Activated CD4-positive, alpha-beta T cell treated with anti-CD3 and anti-CD28 coated beads, Interleukin-2, Interleukin-6, amounts not matched to agents 100 ng/mL and 50 ng/mL, durations not matched to agents 16 hours and 8 hours (primary cell): ENCODE measurements at places on chromosomes 16 and 17.

DNA sequence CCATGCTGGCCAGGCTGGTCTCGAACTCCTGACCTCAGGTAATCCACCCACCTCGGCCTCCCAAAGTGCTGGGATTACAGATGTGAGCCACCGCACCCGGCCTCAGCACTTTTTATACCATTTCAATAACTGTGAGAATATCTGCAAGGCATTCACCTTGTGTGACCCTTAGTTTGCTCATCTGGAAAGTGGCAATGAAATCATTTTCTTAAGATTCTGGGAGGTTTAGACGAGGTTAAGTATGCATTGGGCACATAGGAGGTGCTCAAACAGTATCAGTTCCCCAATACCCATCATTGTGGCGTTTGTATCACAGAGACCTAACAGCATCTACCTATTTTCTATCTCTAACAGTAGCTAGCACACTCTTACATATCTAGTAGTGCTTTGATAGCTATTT lies 481.9 kb upstream of the ERCC4 start:
- no peak for DNase-seq

GRCh38 chr17:53191878-53192277 lies 630.8 kb upstream of the KIF2B start:
- no peak for DNase-seq

GRCh38 chr16:4648917-4649316 lies 24.3 kb downstream of the MGRN1 start:
- no peak for DNase-seq

DNA sequence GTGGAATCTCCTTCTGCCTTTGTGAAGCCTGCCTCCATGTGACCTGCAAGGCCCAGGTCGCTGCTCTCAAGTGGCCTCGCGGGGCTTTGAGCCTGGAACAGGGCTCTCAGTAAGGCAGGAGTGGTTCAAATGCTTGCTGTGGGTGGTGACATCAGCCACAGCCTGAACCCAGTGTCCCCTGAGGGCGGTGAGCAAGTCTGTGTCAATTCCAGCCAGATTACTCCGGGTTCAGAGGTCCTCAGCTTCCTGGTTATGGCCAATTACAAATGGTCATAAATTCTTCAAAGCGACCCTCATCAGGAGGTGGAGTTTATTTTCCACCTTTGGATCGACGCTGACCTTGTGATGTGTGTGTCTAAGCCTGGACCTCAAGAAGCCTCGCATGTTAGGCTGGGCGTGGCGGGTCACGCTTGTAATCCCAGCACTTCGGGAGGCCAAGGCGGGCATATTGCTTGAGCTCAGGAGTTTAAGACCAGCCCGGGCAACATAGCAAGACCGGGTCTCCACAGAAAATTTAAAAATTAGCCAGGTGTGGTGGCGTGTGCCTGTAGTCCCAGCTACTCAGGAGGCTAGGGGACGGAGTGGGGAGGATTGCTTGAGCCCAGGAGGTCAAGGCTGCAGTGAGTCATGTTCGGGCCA lies 17.3 kb downstream of the LGALS3BP start:
- no peak for DNase-seq

- no peak for DNase-seq
Measured at GRCh38 chr17:34581446-34582184, 2.2 kb downstream of the TMEM132E start.

- no peak for DNase-seq
Measured at GRCh38 chr17:83149761-83150251, 70.4 kb downstream of the METRNL start.

DNA sequence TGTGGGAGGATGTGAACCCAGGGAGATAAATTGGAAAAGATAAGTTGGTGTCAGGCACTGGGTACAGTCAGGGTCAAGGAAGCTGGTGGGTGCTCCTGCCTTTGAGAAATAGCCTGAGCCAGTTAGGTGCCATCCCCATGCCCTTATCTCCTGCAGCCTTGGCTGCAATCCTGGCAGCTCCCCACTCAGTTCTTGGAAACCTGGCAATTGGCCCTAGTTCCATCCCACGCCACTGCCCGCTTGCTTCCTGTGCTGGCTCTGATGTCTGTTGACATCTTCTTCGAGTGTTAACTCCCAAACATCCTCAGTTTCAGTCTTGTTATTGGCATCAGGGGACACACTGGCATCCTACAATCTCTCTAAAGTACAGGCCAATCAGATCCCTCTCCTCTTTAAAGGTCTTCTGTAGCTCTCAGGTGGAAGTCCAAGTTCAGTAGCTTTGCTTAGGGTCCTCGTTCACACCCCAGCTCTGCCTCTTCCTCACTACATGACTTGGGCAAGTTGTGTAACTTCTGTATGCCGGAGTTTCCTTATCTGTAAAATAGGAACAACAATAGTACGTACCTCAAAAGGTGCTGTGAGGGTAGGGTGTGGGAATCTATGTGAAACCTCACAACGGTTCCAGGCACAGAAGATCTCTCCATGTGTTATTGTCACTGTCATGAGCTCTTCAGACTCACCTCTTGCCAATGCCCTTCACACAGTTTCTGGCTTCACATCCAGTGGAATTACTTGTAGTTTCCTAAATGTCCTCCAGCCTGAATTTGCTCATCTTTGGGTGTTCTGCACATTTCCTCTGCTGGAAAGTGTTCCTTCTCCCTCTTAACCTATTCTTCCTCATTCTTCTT lies 13.5 kb upstream of the PRKAR1A start:
- DNase-seq = no peak

- no peak for DNase-seq
Measured at GRCh38 chr17:74950207-74950606, 14.5 kb downstream of the OTOP3 start.

DNA sequence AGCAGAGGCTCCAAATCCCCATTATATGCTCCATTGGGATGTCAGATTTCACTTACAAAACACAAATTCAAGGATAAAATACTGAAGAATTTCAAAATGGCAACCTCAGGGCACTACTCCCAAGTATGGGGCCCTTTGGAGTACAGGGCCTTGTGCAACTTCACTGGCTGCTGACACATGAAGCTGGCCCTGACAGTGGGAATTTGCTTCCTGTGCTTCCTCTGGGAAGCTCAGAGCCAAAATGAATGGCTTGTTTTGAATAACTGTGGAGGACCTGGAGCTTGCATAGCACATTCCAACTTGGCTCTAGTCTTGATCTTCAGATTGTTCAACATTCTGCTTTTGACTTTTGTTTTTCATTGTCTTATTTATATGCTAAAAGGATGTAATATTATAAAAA lies 52.3 kb upstream of the HNF1B start:
- DNase-seq = no peak

DNA sequence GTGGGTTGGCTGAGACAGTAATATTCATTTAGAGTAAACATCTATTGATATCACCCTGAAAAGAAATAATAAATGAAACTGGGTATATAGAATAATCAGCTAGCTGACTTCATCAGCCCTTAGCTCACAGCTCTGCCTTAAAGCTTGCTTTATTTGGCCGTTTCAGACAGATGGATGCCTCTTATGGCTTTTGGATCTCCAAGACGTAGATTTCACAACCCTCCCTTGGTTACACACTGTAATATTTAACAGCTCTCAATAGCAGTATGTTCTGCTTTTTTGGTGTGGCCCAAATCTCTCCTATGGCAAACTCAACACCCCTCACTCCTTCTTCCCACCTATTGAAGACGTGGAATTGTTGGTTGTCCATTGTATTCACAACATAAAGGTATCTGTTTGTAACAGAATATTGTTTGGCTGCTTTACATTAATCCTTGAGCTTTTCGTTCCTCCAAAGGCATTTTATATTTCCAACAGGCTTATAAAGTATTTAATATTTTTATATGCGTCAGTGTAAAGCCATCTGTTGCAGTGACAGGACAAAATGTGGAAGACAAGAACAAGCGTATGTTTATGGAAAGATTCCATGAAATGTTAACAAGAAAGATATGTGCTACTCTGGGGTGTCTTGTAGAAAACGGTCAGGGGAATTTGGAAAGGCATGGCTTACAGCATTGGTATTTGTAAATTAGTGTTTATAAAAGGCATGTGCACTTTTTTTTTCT lies 837.0 kb upstream of the RBFOX1 start:
- no peak for DNase-seq

- DNase-seq = no peak
Measured at GRCh38 chr16:35744726-35745125, 2285.3 kb downstream of the TP53TG3F start.

DNA sequence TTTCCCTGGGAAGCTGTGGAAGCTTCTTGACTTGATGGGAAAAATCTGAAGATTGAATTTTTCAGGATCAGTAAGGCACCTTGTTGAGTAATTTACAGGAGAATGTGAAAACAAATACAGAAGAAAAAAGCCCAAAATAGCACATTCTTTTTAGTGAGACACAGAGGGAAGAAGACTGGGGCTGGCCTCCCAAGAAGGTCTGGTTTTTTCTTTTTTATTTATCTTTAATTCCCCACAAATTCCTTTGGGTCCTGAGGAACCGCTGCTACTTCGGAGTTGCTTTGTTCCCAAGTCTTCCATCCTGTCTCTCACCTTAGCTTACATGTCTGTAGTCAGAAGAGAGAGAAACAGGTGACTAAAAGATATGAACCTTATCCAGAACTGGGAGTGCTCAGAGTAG lies 166.6 kb upstream of the NOG start:
- no peak for DNase-seq

- no peak for DNase-seq
Measured at GRCh38 chr17:29180788-29181160, 576 bp upstream of the MYO18A start.

- no peak for DNase-seq
Measured at GRCh38 chr17:70820276-70820675, 650.9 kb downstream of the KCNJ2 start.

- peak; percentile 98 for DNase-seq
Measured at GRCh38 chr17:47650525-47651522, 1.1 kb downstream of the KPNB1 start.

GRCh38 chr17:29145289-29146073 lies 34.7 kb downstream of the MYO18A start:
- peak; percentile 83 for DNase-seq
